ENCODE measurements at places on chromosomes 16 and 17. TPM values are rescaled to one million over a fixed set of nuclear protein-coding genes. Genes with fewer than 3 reads are reported as not detected.

The CSH2 gene
- 4.0 TPM for total RNA-seq

The C17orf100 gene
- 2.5 TPM for total RNA-seq

The MPP2 gene
- total RNA-seq = 1.5 TPM

The ZNF689 gene
- 14.4 TPM for total RNA-seq

GRCh38 chr17:43449470-43450248 is 34.1 kb upstream of the DHX8 start:
- no peaks in the 10 kb centered on the region for H3K36me3 ChIP-seq
- peaks cover 19% of the 10 kb centered on the region for H3K27me3 ChIP-seq
- H3K4me3 ChIP-seq = no peak overlapping the region
- H3K4me1 ChIP-seq = no peaks in the 10 kb centered on the region
- no peak for DNase-seq
- H3K27ac ChIP-seq = no peak overlapping the region

- peaks cover 4% of the 10 kb centered on the region for H3K36me3 ChIP-seq
- H3K27me3 ChIP-seq = no peaks in the 10 kb centered on the region
- no peak overlapping the region for H3K4me3 ChIP-seq
These were observed 44.7 kb downstream of the CEP95 start for GRCh38 chr17:64551461-64551860.
